ENCODE measurements at places on chromosomes 2 and 18.

DNA sequence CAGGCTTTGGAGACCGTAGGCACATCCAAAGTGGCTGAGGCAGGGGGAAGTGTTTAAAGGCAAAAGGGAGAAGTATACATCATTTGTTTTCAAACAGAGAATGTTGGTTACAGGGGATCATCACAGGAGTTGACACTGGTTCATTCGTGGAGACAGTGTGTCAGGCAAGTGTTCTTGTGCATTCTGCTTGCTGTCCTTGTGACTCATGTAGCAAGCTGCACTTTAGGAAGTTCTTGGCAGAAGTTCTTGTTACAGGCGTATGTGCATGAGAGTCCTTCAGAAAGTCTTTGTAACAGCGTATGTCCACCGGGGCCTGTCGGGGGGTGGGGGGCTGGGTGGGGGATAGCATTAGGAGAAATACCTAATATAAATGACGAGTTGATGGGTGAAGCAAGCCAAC, 36.5 kb upstream of the B4GALT6 start:
- DNase-seq: no peak

GRCh38 chr2:45930396-45930792, 278.9 kb downstream of the PRKCE start:
- DNase-seq: no peak

- no peak for DNase-seq
These were observed 45.8 kb upstream of the EML6 start for GRCh38 chr2:54677476-54678265.

- no peak for DNase-seq
These were observed 556.3 kb downstream of the NUP35 start for GRCh38 chr2:183680573-183680972.

DNA sequence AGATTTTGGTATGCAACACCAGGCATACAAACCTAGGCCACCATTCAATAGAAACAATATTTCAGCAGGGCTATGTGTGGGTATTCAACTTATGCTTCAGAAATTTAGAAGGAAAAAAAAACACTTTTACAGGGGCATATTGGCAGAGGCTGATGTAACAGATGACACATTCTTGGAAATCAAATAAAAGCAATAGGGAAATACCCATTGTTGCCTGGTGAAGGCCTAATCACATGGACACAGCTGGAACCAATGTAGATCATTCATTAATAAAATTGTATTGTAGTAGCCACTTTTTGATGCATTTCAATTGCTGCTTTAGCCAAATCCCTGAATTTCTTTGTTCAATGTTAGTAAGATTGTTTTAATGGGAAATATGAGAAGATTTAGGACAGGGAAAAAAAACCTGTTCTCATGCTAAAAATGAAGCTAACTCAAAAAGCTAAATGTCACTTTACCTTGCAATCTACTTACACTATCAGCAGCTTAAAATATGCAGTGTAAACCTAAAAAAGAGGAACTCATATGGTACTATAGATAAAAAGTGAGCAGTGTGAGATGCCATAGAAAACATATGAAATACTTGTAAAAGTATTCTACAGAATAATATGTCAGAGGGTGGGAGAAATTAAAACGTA, 289.4 kb downstream of the ZEB2 start:
- no peak for DNase-seq

DNA sequence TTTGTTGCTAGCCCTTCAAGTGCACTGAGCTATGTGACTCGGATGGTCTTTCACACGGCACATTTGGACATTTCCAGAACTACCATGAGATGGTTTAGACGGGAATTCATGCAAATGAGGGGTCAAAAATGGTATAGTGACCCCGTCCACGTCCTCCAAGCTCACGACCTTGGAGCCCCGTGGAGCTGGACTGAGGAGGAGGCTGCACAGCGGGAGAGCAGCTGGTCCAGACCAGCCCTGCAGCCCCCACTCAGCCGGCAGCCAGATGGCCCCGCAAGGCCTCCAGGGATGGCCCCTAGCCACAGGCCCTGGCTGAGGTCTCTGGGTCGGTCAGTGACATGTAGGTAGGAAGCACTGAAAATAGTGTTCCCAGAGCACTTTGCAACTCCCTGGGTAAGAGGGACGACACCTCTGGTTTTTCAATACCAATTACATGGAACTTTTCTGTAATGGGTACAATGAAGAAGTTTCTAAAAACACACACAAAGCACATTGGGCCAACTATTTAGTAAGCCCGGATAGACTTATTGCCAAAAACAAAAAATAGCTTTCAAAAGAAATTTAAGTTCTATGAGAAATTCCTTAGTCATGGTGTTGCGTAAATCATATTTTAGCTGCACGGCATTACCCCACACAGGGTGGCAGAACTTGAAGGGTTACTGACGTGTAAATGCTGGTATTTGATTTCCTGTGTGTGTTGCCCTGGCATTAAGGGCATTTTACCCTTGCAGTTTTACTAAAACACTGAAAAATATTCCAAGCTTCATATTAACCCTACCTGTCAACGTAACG, 88.8 kb downstream of the EPAS1 start:
- no peak for DNase-seq

DNA sequence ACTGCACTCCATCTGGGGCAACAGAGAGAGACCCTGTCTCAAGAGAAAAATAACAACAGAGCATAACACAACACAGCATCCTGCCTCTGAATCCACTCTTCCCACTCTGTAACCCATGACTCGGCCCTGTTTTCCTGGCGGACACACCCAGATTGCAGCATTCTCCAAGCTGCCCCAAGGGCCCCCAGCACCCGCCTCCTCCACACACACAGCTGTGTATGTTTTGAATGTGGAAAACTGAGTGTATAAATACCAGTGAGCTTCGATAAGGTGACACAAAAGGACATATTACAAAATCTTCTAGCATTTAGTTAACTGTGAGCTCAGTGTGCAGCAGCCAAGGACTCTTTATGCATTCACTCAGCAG, 13.0 kb downstream of the IMPA2 start:
- no peak for DNase-seq

- DNase-seq: no peak
These were observed 1127.1 kb upstream of the DDX18 start for GRCh38 chr2:116687371-116687770.

- DNase-seq: no peak
These were observed 206.6 kb downstream of the NDUFA10 start for GRCh38 chr2:239818531-239819011.

DNA sequence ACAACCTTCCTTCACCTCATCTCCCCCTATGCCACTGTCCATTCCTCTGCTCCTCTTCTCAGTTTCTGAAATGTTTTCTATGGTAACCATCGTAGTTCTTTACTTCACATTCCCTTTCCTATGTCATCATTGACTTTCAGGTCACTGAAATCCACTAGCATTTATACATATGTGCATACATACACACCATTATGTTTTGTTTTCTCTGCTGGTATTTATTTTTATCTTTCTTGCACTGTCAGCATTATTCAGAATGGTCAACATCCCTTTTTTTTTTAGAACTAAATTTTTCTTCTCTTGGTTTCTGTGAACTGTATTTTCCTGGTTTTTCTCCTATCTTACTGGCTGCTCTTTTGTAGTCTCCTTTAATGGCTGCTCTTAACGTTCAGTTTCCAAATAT, 33.2 kb downstream of the ITGAV start:
- no peak for DNase-seq

GRCh38 chr2:147469471-147469870, 375.4 kb upstream of the ACVR2A start:
- DNase-seq: no peak

GRCh38 chr2:205199165-205199850, 483.0 kb upstream of the NRP2 start:
- DNase-seq: no peak

DNA sequence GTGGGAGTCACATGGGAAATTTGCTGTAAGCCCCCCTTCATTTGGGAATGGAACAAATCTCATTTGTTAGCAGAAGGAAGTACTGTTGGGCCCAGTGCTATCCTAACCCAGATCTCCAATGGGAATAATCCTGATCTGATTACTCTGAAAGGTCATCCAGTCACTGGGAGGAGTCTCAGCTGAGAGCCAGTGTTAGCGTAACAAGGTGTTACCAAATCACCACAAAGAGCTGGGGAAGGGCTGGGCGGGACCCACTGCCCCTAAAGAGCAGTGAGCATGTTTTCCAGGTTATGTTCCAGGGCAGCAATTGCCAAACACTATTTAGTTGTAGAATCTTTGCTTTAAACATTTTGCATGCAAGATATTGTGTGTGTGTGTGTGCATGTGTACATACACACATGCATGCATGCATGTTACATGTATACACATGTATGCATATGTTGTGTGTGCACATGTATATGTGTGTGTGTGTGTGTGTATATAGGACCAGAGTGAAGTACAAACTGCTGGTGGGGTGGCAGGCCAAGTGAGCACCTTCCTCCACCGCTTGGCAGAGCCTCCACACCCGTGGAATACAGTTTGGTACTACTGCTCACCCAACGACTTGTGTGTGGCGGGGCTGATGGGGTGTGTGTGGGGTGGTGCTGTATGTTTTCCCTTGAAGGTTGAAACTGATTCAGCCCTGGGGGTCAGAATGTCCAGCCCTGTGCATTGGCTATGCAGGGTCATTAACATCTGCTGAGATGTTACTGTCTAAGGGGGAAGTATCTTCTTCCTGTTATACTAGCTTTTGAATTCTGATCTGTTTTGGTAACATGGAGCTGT, 15.2 kb downstream of the INPP5D start:
- no peak for DNase-seq

DNA sequence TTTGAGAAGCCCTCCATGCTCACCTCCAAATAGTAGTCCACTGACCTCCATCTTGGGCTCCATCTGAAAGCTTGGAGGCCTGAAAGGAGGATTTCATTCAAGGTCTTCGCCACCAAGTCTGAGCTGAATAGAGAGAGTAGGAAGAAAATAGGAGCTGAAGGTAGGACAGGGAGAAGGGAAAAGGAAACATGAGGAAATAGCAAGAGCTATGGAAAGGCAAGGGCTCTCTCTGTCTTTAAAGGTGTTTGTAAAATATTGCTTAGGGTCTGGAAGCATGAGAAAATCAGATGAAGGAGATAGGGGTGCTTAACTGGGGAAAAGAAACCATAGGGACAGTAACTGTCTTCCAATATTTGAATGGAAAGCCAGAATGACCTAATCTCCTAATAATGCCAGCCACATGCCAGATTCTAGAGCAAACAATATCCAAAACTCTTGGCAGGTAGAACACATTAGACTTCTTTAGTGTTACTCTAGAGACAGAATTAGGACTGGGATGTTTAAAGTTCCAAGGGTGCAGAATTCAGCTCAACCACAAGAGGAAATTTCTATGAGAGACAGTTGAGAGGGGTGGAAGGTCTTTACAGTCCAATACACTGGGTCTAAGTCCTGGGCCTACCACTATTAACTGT, 67.4 kb downstream of the NAB1 start:
- no peak for DNase-seq

GRCh38 chr2:12434630-12435098, 282.1 kb upstream of the TRIB2 start:
- no peak for DNase-seq

- DNase-seq: no peak
These were observed 71.0 kb downstream of the TMEM182 start for GRCh38 chr2:102832789-102833188.

GRCh38 chr18:41660654-41661053, 294.4 kb upstream of the PIK3C3 start:
- DNase-seq: no peak

- DNase-seq: no peak
These were observed 55.3 kb downstream of the HS1BP3 start for GRCh38 chr2:20595439-20596192.

GRCh38 chr2:232382331-232383225, 4.0 kb downstream of the ALPP start:
- no peak for DNase-seq

DNA sequence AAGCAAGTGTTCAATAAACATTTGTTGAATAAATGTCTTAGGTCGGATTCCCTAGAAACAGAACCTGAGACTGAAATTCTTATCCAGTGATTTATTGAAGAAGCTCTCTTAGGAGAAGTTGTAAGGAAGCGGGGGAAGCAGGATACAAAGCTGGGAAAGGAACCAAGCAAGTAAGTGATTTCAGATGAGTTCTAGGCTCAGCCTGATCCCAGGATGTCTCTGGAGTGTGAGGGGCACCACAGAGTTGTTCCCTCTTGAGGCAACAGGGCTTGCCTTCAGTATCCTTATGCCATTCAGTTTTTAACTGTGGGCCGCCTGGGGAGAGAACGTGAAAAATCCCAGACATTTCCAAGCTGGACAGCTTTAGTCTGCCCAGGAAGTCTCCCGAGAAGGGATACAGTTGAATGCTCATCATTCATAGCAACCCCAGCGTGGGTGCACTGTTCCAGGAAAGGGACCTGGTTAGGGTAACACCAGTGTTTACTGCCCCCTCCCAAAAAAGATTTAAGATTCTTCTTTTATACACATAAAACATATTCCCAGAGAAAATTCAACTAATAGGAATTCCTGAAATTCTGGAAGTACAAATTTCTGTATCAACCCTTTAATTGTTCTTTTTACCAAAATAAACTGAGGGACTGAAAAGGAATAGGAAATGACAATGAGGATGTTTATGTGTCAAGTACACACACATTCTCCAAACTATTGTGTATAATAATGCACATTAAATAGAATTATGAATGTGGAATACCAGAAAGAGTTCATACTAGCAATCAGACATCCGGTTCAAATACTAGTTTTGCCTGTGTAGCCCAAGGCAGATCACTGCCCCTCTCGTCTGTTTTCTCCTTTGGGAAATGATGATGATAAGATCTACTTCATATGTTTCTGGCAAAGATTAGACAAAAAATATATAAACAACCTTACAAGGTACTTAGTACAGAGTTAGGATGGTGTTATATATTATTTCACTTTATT, 592.1 kb upstream of the CDH2 start:
- no peak for DNase-seq

DNA sequence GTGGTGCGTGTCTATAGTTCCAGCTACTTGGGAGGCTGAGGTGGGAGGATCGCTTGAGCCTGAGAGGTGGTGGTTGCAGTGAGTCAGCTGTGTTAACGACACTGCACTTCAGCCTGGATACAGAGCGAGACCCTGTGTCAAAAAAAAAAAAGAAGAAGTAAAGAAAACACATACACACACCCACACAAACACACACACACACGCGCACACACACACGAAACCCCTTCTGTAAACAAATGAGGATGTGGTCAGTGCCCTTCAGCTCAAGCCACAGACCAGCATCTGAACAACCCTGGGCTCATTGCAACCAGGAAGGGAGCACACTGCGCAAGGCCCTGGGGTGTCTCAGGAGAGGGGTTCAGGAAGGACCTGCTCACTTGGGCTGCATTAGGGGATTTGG, 47.9 kb upstream of the KCNF1 start:
- no peak for DNase-seq
